ENCODE measurements at places on chromosomes 5 and 9.

GRCh38 chr5:14908172-14908571 lies 36.6 kb upstream of the ANKH start:
- DNase-seq = no peak

GRCh38 chr5:106921567-106921966 lies 749.2 kb downstream of the EFNA5 start:
- no peak for DNase-seq

DNA sequence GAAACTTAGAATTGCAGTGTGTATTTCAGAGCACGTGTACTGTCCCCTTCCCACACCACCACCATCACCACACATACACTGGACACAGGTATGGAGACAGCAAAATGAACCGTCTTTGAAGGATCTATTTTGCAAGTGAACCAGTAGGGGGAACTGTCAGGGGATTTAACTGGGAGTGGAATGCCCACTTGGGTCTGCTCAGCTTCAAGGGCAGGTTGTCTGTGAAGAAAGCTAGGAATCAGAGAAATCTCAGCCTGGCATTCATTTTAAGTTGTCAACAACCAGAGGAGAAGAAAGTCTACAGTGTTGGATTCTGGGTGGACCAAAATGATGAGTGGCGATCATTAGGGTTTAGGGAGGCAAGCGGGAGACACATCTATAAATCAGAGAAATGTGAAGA lies 147.0 kb downstream of the DCP2 start:
- DNase-seq = no peak

GRCh38 chr5:98111686-98112085 lies 661.8 kb upstream of the RGMB start:
- DNase-seq = no peak

- DNase-seq = no peak
These were observed 491.3 kb upstream of the MEF2C start for GRCh38 chr5:89374144-89374784.

GRCh38 chr5:32933692-32934091 lies 222.6 kb downstream of the NPR3 start:
- no peak for DNase-seq

- no peak for DNase-seq
These were observed 18.7 kb downstream of the CRHBP start for GRCh38 chr5:76971511-76971910.

GRCh38 chr5:14675865-14676300 lies 11.4 kb downstream of the OTULIN start:
- no peak for DNase-seq

- DNase-seq = no peak
These were observed 87.9 kb upstream of the TRIO start for GRCh38 chr5:14054965-14055963.

DNA sequence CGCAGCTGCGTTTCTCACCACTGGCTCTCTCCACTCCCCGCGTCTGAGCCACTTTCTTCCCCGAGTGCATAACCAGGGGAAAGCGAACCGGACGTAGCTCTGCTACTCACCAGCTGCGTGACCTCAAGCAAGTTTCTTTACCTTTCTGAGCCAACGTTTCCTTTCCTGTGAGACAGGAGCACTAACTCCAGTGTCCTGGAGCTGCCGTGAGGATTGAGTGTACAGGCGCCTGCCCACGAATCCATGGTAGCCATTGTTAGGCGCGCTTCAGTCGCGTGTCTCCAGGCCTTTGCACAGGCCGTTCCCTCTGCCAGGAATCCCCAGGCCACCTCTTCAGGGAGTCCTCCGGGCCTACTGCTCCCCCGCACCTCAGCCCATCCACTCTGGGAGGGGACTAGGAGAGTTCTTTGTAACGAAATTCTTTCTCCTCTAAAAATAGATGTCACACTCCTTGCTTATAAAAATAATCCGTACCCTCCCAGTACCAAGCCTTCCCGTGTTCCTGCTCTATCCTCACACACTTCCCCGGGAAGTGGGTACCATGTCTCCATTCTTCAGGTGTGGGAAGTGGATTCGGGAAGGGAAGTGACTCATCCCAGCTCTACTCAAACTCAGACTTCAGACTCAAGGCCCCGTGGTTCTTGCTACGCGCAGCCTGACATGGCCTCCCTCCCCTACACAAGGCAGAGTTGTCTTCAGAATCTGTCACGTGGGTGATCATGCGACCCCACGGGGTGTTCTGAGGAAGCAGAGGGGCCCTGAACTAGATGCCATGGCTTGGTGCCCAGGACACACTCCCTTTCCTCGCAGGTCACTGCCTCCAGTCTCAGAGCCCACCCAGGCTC lies 16.1 kb upstream of the CRB2 start:
- no peak for DNase-seq

DNA sequence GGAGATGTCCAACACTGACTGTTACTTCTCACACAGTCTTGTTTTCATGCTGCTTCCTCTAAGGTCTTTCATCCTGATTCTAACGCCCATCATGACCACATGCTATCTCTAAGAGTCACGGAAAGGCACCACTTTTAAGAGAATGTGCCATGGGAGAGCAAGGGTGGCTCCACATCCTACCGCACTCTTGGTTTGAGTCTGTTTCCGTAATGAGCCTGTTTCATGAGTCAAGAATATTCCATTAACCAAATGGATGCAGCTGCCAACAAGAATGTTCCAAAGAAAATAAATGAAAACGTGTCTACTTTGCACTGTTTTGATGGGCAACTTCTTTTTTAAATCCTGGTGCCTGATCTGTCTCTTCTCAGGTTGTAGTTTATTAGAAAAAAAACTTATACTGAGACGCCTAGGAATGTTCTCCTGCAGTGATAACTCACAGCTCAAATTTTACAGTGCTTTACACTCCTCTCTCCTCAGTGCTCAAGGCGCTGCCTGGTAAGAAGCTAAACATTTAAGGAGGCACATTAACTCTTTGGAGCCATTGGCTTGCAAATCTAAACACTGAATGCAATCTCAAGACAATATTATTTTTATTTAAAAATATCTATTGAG lies 124.3 kb downstream of the FGF1 start:
- no peak for DNase-seq

GRCh38 chr9:96383165-96383942 lies at the start of gene SLC35D2:
TSS of gene SLC35D2 (minus strand) at chr9:96383711. CDS start at chr9:96383634, 77 bp downstream.
- DNase-seq = no peak

DNA sequence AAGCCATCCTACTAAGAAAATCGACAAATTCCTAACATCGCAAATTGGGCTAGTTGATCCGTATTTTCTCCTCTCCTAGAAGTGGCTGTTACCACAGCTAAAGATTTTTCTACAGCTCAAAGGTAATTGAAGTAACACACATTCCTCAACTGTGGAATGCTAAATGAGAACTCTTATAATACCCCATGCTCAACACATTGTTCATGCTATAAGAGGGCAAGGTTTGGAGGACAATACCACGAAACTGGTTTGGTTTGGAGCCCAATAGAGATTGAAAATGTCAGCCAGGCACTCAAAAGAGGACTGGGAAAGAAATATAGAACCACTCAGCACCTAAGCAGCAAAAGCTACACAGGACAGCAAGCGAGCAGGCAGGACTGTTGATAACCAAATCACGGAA lies 10.1 kb downstream of the TXN start:
- DNase-seq = no peak

DNA sequence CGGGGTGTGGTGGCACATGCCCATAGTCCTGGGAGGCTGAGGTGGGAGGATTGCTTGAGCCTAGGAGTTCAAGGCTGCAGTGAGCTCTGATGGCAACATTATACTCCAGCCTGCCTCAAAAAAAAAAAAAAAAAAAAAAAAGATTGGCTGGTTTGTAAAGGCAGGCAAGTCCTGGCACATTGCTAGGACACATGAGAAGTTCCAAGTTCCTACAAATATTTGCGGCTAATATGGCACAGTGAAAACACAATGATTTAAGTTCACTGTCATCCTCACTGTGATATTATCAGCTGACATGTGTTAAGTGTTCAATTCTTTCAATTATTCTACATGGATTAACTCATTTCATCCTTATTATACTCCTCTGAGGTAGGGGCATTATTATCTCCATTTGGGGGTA lies 20.1 kb downstream of the TMEM268 start:
- no peak for DNase-seq

GRCh38 chr9:99019510-99020331 lies 76.0 kb downstream of the COL15A1 start:
- DNase-seq = no peak

DNA sequence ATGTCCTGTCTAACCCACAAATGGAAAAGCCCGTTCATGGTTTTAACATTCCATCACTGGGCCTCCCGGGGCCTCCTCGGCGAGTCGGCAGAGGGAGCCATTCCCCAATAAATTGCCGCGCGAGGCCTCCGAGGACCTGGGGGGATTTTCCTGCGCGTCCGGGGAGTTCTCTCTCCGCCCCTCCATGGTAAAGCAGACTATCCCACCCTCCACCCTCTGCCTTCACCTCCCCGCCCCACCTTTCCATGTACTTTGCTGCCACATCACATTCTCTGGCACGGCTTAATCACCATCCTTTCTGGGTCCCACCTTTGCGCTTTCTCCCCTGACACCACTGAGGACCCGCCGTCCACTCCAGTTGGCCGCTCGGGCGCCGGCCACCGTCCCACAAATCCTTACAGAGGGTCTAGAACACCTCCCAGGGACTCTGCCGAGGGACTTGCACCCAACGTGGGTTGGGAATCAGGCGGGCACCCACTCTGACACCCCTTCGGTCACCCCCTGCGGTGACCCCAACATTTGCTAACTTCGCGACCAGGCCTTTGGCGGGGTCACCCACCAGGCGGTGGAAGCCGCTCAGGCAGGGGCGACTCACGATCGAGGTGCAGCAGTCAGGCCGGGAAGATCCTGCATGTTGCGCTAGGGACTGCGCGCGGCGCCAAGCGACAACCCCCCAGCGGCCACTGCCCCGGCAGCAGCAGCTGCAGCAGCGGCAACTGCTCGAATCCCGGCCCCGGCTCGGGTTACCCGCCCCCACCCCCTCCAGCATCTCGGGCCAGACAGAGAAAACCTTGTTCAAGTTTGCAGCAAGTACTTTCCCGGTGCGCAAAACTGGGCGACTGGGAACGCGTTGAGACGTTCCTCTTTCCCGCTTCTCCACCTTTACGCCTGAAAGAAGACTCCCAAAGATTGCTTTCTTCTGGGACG lies at the start of gene MEGF10:
MEGF10 (plus strand) TSS at position 778 of the 927 bp plus-strand sequence. CDS start 40,513 bp downstream, outside the sequence.
- no peak for DNase-seq

GRCh38 chr5:180718810-180719453 lies 20.9 kb downstream of the OR2Y1 start:
- no peak for DNase-seq

DNA sequence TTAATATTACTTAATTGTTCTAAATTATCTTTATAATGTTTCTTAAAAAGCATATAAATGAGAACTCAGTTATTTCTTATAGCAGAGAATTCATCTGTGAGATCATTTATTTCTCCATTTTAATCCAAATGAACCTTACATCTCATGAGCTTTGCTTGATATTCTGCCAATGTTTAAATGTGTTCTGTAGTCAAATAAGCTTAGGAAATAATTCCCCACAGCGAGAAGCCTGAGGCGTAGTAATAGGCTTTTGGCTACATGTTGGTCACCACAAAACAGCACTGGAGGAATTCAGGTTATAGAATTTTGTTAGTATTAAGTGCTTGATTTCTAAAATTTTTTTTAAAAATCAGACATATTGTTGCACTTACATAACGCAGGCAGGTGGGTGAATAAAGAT lies 585.3 kb upstream of the RORB start:
- no peak for DNase-seq

- DNase-seq = no peak
These were observed 87.5 kb upstream of the PRRC1 start for GRCh38 chr5:127429928-127430327.

GRCh38 chr5:14155075-14155474 lies 11.9 kb downstream of the TRIO start:
- DNase-seq = no peak

GRCh38 chr5:55597014-55597981 lies 62.5 kb upstream of the PLPP1 start:
- DNase-seq = no peak

DNA sequence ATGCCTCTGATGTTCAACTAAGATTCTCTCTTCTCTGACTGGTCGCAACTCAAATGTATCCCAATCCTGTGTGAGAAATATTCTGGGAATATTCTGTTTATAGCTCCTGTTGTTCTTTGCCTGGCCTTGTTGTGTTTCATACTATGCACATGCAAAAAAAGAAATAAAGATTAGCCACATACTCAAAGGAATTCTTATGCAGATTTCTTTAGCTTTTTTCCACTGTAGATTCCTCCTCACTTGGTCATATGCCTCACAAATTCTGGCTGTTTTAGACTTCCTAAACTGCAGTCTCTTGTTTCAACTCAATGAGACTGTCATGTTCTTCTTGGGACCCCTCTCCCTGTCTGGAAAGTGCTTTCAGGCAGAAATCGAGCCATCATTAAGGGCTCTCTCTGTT lies 217.5 kb upstream of the SH3GL2 start:
- no peak for DNase-seq

DNA sequence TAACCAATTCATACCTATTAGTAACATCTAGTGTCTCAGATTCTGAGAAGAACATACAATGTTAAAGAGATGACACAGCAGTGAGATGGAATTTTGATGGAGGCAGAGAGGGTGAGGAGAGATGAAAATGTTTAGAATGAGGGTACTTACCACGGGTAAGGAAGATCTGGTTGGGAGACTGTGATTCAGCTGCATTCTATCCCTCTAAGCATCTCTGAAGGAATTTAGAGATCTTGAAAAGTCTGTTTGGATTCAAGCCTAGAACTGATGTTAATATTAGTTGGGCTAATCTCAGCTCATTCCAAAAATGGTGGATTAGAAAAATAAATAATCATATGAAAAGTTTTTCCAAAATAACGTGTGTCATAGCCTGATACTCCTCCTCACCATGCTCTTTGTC lies 191.5 kb upstream of the CLINT1 start:
- no peak for DNase-seq

GRCh38 chr5:90020575-90021538 lies 388.7 kb downstream of the CETN3 start:
- DNase-seq = no peak

GRCh38 chr9:10251490-10251889 lies 361.3 kb downstream of the PTPRD start:
- no peak for DNase-seq

DNA sequence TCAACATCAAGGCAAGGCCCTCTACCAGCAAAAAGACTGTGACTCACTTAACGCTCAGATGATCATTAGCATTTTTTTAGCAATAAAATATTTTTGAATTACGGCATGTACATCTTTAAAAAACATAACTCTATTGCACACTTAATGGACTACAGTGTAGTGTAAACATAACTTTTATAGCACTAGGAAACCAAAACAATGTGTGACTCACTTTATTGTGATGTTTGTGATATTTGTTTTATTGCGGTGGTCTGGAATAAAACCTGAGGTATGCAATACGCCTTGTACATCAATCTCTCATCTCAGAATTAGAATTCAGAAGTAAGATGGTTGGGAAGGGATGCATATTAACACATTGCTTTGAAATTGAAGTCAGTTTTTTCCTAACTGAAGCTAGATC lies 106.9 kb upstream of the PTCH1 start:
- no peak for DNase-seq

GRCh38 chr9:108052431-108053080 lies 563.0 kb upstream of the KLF4 start:
- DNase-seq = no peak

GRCh38 chr5:93620487-93621326 lies 37.7 kb downstream of the NR2F1 start:
- no peak for DNase-seq

- DNase-seq = no peak
These were observed 6.1 kb downstream of the IRX4 start for GRCh38 chr5:1876660-1877064.

- no peak for DNase-seq
These were observed 3.5 kb downstream of the KDM4C start for GRCh38 chr9:6761306-6761705.

- no peak for DNase-seq
These were observed 649.4 kb downstream of the CDH9 start for GRCh38 chr5:26388976-26389375.

GRCh38 chr5:128135286-128135685 lies 51.7 kb downstream of the SLC12A2 start:
- no peak for DNase-seq

Data from omental fat pad (tissue), 4 donors.